ENCODE measurements at places on chromosomes 13 and 19.
A peak's percentile ranks its signal among the peaks of the same experiment; 100 is the strongest.

DNA sequence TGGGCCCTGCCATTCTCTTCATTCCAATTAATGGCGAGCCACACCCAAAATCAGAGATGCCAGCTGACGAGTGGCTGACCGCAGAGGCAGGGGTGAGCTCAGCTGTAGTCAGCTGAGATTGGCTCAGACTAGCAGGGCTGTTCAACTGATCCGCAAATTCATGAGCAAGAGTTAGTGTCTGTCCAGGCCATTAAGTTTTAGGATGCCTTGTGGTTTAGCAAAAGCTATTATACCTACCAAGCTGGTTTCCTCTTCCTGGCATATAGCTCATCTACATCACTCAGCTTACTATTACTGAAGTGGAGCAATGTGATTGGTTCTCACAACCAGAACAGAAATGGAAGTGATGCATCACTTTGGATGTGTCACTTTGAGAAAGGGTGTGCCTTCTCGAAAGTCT, 148.7 kb downstream of the NALCN start:
- no peak for DNase-seq

DNA sequence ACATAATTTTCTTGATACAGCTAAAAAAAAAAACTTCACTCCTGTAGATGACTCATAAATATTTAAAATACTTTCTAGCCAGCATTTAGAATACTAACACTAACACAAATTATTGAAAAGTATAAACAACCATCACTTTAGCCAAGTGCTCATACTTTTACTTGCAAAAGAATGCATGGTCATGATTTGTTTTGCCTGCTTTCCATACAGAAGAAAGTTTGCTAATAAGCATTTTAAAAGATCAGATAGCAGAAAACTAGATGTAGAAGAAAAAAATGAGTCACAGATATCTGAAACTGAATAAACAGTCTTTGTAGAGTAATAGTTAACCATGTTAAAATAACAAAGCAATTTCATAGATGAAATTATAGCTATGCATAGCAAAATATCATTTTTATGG, 2280.4 kb upstream of the PCDH20 start:
- DNase-seq, result peak; percentile 52

DNA sequence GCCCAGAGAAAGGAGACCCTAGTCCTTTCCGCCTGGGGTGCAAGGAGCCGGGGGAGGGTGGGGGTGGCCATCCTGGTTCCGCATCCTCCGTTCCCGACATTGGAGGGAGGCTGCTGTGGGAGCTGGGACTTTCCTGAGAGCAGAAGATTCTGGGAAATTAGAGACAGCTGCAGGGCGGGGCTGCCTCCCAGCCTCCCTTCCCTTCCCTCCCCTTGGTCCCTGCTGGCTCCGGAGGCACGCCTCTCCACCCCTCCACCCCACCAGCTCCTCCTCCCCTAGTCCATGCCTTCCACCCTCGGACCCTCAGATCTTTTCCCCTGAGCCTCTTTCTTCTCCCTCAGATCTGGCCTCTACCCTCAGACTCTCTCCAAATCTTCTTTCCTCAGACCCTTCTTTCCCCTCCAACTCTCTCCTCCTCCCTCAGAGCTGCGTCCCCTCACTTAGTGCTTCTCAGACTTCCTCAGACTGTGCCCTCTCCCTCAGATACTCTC, 3.1 kb upstream of the BCL3 start:
- DNase-seq, result peak; percentile 87

GRCh38 chr13:64817691-64818090, 2412.4 kb downstream of the PCDH9 start:
- peak; percentile 37 for DNase-seq

GRCh38 chr13:110185696-110186095, 121.3 kb downstream of the COL4A1 start:
- peak; percentile 87 for DNase-seq

DNA sequence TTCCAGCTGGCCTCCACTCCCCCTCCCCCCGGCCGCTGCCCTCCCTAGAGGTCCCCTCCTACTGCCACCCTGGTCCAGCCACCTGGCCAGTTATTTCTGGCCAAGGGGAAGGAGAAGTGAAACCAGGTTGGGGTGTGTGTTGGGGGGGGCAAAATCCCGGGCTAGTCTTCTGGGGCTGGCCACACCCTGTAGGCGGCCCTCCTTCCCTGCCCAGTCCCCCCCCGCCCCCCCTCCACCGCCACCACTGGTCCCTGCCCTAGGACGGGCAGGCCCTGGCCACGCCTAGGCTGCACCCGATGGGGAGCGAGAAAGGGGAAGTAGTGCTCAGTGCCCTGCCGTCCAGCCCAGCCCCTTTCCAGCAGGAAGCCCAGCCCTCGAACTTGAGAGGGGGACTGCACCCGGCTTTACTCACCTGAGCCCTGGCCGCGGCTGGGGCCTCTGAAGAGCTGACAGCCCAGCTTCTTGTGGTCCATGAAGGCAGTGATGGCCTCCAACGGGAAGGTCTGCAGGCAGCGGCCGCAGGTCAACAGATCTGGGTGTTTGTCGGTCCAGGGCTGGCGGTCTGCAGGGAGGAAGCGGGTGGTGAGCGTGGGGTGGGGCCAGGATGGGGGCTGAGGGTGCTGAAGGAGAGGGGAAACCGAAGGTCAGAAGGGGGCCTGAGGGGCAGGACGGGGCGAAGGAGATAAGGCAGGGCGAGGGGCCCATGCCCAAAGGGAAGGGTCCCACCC, 813 bp downstream of the ZNF296 start:
- DNase-seq, result no peak

DNA sequence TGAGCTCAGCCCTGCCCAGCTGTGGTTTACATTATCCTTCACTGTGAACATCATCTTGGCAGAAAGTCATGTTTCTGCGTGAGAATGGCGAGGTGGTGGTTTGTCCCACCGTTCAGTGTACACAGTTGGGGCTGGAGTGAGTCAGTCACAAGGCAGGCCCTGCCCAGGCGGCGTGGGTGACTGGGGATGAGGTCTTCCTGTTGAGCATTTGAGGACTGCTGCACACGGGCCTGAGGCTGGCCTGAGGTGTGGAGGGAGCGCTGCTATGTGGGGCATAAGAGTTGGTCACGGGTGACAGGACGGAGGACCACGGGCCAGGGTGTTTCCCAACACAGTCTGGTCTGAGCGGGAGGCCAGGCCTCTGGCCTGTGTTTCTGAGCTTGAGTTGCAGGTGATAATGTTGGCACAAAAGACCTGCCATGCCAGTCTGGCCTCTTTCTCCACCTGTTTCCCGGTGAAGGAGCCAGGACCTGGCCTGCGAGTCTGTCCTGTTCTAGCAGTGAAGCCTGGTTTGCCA, 13.4 kb upstream of the C19orf33 start:
- peak; percentile 82 for DNase-seq

GRCh38 chr13:97279913-97280312, 57.8 kb downstream of the MBNL2 start:
- DNase-seq, result peak; percentile 82

DNA sequence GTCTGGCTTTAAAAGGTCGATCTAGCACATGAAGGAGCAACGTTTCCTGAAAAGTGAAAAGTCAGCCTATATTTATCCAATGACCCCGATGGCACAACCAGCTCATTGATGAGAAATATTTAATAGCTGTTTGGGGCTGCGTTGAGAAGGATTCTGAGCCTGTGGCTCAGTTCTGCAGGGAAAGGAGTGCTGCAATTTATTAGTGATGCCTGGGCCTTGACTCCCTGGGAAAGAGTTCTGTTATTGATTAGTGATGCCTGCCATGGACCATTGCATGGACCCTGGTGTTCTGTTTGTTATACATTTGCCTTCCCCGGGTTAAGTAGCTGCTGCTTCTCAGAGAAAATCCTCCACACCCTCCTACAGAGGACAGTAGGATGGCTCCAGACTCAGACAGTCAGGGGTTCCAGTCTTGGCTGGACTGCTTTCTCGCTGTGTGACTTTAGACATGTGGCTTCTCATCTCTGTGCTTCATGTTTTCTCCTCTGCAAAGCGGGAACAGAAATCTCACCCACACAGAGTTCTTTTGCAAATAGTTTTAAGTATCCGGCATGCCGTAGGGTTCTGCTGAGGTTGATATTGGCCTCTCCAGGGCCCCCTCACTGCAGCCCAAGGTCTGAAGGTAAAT, 17.7 kb upstream of the PTPRS start:
- peak; percentile 18 for DNase-seq

- DNase-seq, result no peak
These were observed 412.2 kb upstream of the KLHL1 start for GRCh38 chr13:70520275-70521036.

DNA sequence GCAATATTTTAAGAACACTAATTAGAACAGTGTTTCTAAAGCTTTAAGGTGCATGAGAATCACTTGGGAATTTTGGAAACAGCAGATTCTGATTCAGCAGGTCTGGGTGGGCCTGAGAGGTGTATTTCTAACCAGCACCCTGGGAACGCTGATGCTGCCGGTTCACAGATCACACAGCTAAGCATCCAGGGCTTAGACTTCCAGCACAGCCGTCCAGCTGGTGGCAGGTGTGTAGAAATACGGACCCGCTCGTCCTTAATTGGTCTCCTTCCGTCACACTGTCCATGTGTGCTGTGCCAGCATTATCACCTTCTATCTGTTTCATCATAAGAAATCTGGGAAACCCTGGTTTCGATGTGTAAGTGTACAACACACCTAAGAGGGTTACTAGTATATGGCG, 1029.0 kb downstream of the EFNB2 start:
- DNase-seq, result no peak

DNA sequence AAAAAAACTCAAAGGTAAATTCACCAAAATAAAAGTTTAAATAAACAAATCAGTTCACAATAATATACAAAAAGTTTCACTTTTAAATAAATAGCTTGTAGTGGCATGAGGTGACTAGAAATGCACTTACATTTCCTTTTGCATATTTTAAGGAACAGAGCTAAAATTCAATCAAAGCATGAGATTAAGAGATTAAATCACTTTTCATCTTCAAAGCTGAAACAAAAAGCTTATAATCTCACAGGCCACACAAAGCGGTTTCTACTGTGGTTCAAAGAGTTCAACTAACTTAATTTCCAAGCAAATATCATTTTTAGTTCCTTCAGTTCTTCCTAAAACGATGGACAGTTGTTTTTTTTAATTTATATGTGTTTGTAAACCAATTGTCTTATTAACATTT, 38.9 kb downstream of the TSC22D1 start:
- DNase-seq, result no peak
